Activated T-helper 1 cell treated with anti-CD3 and anti-CD28 coated beads, Interleukin-12 subunit alpha, Interleukin-12 subunit beta, Interleukin-2, Interleukin-4 antibody, amounts not matched to agents 30 ng/mL and 10 ng/mL and 1 ng/mL, durations not matched to agents 14 hours and 24 hours and 36 hours (primary cell): ENCODE measurements at places on chromosomes 4 and X. TPM values are rescaled to one million over a fixed set of nuclear protein-coding genes. Genes with fewer than 3 reads are reported as not detected.

The HTN3 gene
- not detected in 2 replicates for total RNA-seq

The TMSB15C gene
- 3.4 and 4.3 TPM in 2 replicates for total RNA-seq

The MSN gene
- 479 and 484 TPM in 2 replicates for total RNA-seq

The KCND1 gene
- total RNA-seq, result 3.3 and 4.0 TPM in 2 replicates

The DKK2 gene
- not detected in 2 replicates for total RNA-seq

The GAGE12E gene
- not detected in 2 replicates for total RNA-seq

- H3K27me3 ChIP-seq, result no peaks in the 10 kb centered on the region
- no peak for DNase-seq
- no peak overlapping the region for H3K4me3 ChIP-seq
- no peaks in the 10 kb centered on the region for H3K36me3 ChIP-seq
- H3K27ac ChIP-seq, result no peak overlapping the region
Measured at GRCh38 chrX:71638409-71638808, 20.1 kb upstream of the CXCR3 start.

DNA sequence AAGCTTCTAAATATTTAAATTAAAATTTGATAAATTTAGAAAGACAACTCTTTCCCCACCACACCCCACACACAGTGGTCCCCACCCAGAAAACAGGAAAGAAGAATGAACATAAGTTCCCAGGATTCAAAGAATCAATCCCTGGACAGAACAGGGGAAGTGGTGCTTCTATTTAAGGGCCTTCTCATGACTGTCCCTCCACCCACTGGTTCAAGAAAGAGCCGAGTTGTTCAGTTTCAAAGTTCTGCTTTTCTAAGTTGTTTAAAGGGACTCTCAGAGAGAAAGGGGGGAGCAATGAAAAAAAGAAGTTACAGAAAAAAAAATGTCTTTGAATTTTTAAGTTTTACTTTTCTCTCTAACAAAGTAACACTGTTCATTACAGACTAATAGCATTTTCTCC lies 195.8 kb downstream of the PDGFC start:
- H3K27me3 ChIP-seq, result no peaks in the 10 kb centered on the region
- H3K4me1 ChIP-seq, result no peaks in the 10 kb centered on the region
- H3K4me3 ChIP-seq, result no peak overlapping the region

DNA sequence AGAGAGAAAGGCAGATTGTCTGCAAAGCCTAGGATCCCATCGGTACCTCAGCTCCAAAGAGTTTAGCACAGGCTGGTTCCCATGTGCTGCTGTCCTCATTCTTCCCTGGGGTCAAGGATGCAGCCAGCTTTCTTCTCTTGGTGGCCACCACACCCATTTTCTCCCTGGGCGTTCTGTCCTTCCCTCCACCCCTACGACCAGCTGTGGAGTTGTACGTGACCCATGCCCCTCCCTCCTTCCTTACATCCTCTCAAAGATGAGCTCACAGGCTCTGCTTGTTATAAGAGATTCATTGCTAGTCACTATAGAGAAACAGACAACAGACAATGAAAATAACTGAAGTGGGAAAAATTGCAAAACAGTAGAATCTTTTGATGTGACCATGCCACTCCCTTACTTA lies 74.0 kb upstream of the KLF3 start:
- H3K36me3 ChIP-seq, result peaks cover 4% of the 10 kb centered on the region
- H3K4me1 ChIP-seq, result no peaks in the 10 kb centered on the region
- H3K27ac ChIP-seq, result no peak overlapping the region
- H3K4me3 ChIP-seq, result no peak overlapping the region

GRCh38 chrX:108264376-108264775 lies 172.8 kb downstream of the ATG4A start:
- no peaks in the 10 kb centered on the region for H3K36me3 ChIP-seq
- no peak overlapping the region for H3K27ac ChIP-seq
- H3K27me3 ChIP-seq, result no peaks in the 10 kb centered on the region
- DNase-seq, result no peak

DNA sequence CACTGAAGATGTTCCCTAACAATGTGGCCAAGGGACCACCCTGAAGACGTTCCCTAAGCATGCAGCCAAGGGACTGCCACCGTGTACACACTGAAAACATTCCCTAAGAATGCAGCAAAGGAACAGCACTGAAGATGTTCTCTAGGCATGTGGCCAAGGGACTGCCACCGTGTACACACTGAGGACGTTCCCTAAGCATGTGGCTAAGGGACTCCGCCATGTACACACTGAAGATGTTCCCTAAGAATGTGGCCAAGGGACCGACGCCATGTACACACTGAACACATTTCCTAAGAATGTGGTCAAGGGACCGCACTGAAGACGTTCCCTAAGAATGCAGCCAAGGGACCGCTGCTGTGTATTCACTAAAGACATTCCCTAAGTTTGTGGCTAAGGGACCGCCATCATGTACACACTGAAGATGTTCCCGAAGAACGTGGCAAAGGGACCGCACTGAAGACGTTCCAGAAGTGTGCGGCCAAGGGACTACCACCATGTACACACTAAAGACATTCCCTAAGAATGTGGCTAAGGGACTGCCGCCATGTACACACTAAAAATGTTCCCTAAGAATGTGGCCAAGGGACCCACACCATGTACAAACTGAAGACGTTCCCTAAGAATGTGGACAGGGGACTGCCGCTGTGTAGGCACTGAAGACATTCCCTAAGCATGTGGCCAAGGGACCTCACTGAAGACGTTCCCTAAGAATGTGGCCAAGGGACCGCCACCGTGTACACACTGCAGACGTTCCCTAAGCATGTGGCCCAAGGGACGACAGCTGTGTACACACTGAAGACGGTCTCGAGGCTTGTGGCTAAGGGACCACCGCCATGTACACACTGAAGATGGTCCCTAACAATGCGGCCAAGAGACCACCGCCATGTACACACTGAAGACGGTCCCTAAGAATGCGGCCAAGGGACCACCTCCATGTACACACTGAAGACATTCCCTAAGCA lies 54.8 kb downstream of the DHRSX start:
- no peak overlapping the region for H3K4me3 ChIP-seq
- H3K27ac ChIP-seq, result no peak overlapping the region
- no peaks in the 10 kb centered on the region for H3K4me1 ChIP-seq

- no peak overlapping the region for H3K4me3 ChIP-seq
- H3K27ac ChIP-seq, result no peak overlapping the region
- H3K27me3 ChIP-seq, result peaks cover 2% of the 10 kb centered on the region
Measured at GRCh38 chr4:105093975-105094374, 52.7 kb upstream of the TET2 start.

DNA sequence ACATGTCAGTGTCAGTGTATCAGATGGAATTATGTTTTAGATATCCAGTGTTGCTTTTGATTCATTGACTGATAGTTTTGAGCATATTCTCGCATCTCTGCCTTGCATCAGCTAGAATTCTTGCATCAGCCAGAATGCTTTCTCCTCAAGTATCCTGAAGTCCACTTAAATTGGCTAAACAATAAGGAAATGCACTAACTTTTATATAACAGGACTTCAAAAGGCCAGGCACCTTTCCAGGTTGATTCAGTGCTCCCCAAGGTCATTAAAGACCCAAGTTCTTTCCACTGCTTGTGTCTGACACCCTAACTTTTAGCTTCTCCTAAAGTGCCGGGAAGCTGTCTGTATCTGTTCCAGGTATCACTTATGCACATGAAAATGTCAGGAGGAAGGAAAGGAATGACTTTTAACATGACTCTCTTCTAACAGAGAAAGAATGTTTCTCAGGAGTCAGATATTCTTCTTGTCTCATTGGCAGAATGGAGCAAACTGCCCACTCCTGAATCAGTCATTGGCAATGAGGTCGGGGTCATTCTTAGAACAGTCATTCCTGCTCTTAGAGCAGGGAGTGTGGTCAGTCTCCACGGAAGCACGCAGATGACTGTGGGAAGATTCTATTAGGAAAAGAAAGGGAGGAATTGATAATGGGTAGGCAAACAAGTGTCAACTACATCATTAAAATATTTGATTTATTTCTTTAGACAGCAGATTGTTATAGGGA lies 92.9 kb upstream of the TLL1 start:
- no peak overlapping the region for H3K27ac ChIP-seq
- no peaks in the 10 kb centered on the region for H3K27me3 ChIP-seq
- no peaks in the 10 kb centered on the region for H3K4me1 ChIP-seq
- no peak for DNase-seq
- no peaks in the 10 kb centered on the region for H3K36me3 ChIP-seq
- H3K4me3 ChIP-seq, result no peak overlapping the region

- no peaks in the 10 kb centered on the region for H3K36me3 ChIP-seq
- H3K27ac ChIP-seq, result no peak overlapping the region
- DNase-seq, result no peak
- H3K4me1 ChIP-seq, result no peaks in the 10 kb centered on the region
- no peak overlapping the region for H3K4me3 ChIP-seq
Measured at GRCh38 chr4:110452546-110452945, 23.4 kb upstream of the ENPEP start.

GRCh38 chrX:129932821-129933321 lies 26.9 kb downstream of the UTP14A start:
- H3K36me3 ChIP-seq, result peaks cover 4% of the 10 kb centered on the region
- H3K27me3 ChIP-seq, result peaks cover 18% of the 10 kb centered on the region
- peak overlapping the region; percentile 53 for H3K4me3 ChIP-seq
- H3K4me1 ChIP-seq, result peaks cover 5% of the 10 kb centered on the region
- no peak for DNase-seq

DNA sequence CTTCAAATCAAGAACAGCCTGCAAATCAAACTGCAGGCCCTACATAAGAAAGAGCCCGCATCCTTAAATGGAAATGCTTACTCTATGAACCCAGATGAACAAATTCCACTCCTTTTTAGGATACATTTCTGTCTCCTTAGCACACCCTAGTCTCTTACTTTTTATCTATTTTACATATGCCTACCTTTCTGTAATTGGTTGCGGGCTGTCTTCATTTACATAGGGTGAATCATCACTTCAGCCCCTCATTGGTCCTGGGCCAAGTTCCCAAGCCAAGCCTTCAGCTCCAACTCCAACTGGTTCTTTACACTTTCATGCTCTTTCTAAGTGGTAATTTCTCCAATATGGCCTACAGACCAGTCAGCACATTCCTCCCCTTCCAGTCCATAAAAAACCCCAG lies 219.3 kb downstream of the TRAM1L1 start:
- no peak overlapping the region for H3K4me3 ChIP-seq
- no peaks in the 10 kb centered on the region for H3K36me3 ChIP-seq
- H3K27ac ChIP-seq, result no peak overlapping the region
- no peaks in the 10 kb centered on the region for H3K4me1 ChIP-seq
- DNase-seq, result no peak

DNA sequence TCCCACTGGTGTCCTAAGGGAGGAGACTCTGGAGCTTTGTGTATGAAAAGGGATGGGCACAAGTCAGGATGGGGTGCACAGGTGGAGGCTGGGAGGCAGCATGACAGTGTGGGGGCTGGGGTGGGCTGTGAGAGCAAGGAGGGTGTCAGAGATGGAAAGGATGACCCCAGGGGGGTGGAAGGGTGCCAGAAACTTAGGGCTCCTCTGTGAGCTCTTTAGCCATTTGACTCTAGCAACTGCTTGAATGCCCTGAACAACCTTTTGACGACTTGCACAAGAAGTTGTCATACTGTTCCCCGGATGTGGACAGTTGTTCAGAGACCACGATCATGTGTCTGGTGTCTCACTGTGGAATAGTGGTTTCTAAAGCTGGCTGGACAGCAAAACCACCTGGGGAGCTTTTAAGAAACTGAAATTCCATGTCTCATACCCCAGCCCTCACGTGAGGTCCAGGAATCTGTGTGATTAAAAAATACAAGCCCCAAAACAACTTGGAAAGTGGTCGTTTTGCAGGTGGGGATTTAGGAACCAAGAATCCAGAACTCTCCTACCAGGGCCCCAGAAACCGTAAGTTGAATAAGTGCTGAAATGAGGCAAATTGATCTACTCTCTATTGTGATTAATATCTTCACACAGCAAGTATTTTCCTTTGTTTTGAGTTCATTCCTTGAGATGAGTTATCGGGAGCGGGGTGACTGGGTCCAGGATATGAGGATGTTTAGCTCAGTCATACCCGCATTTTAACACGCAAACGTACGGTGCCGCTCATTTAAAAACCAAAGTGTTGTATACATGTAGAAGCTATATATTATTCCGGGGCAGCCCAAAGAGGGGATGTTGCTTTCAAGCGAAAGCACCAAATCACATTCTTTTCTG lies 3.4 kb downstream of the RHOH start:
- peaks cover 50% of the 10 kb centered on the region for H3K36me3 ChIP-seq
- H3K27me3 ChIP-seq, result no peaks in the 10 kb centered on the region
- peak overlapping the region; percentile 97 for H3K27ac ChIP-seq
- DNase-seq, result peak; percentile 76
- peak overlapping the region; percentile 95 for H3K4me3 ChIP-seq

- peaks cover 9% of the 10 kb centered on the region for H3K4me1 ChIP-seq
- no peak overlapping the region for H3K27ac ChIP-seq
- DNase-seq, result no peak
- no peak overlapping the region for H3K4me3 ChIP-seq
Measured at GRCh38 chr4:153603258-153603657, 80.8 kb upstream of the TLR2 start.

GRCh38 chr4:45693746-45694145 lies 430.1 kb downstream of the GABRG1 start:
- H3K27ac ChIP-seq, result no peak overlapping the region
- H3K4me1 ChIP-seq, result no peaks in the 10 kb centered on the region
- H3K36me3 ChIP-seq, result no peaks in the 10 kb centered on the region
- no peak overlapping the region for H3K4me3 ChIP-seq
- DNase-seq, result no peak

DNA sequence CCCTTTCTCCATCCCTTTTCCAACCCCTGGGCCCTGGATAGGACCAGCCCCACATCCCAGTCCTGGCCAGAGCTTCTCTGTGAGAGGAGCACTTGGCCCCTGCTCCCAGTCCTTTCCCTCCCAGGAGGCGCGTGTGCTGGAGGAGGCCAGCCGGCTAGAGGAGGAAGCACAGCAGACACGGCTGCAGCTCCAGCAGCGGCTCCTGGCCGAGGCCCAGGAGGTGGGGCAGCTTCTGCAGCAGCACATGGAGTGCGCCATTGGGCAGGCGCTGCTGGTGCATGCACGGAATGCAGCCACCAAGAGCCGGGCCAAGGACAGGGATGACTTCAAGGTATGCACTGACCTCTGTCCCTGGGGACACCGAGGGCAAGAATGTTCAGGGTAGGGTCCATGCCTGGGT lies 87.5 kb downstream of the EVC start:
- H3K27ac ChIP-seq, result no peak overlapping the region
- H3K4me3 ChIP-seq, result no peak overlapping the region
- no peaks in the 10 kb centered on the region for H3K27me3 ChIP-seq
- no peak for DNase-seq
- H3K36me3 ChIP-seq, result no peaks in the 10 kb centered on the region

DNA sequence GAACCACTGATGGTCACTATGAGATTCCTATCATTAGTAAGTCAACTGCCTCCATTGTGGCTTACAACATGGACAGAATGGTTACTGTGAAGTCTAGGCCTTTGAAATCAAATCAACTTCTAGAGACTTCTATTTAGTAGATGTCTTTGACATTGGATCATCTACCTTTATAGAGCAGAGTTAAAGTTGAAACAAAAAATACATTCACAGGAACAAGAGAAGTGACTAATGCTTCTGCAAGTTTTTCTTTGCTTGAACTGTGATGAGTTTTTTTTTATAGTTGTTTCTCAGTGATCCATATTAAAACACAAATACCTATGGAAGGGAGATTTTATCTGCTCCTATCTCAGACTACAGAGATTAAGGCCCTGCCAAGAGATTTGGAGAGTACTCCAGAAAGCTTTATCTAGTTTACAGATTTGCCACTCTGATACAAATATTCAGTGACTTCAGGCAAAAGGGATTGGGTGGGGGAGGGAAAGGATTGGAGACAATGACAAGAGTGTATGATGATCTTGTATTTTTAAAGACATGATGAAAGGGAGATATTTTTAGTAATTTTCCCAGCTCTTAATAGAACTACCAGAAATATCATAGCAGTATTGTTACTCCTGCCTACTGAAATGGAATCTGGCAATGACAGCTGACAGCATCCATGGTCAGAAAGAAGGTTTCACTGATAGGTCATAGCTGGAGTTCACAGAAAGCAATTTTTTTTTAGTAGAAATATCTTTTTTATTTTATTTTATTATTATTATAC lies 16.0 kb upstream of the EPGN start:
- no peak overlapping the region for H3K4me3 ChIP-seq
- no peaks in the 10 kb centered on the region for H3K27me3 ChIP-seq
- DNase-seq, result no peak
- H3K27ac ChIP-seq, result no peak overlapping the region
- no peaks in the 10 kb centered on the region for H3K4me1 ChIP-seq
